ENCODE measurements at places on chromosomes 2 and 18.

GRCh38 chr2:202808754-202809153, 62.8 kb downstream of the ICA1L start:
- DNase-seq, result no peak

DNA sequence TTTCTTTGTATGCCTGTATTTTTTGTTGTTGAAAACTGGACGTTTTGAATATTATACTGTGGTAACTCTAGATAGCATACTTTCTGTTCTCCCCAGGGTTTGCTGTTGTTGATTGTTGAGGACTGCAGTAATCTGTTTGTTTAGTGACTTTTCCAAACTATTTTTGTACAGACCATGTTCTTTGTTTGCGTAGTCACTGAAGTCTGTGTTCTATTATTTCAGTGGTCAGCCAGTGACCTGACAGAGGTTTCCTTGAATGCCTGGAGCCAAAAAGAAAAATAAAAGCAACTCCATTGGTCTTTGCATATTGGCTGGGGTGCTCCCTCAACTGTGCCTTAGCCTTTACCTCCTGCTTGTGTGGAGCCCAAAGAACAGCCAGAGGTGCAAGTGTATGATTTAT, 42.7 kb upstream of the PHLPP1 start:
- no peak for DNase-seq

- DNase-seq, result no peak
Observed at GRCh38 chr18:58235001-58235436, 191.0 kb downstream of the NEDD4L start.

- no peak for DNase-seq
Observed at GRCh38 chr2:85694052-85695025, at the start of gene GNLY. GNLY (plus strand) TSS chr2:85694358; CDS start chr2:85694419, 61 bp downstream.

GRCh38 chr2:6831229-6831628, 34.5 kb downstream of the CMPK2 start:
- DNase-seq, result no peak

DNA sequence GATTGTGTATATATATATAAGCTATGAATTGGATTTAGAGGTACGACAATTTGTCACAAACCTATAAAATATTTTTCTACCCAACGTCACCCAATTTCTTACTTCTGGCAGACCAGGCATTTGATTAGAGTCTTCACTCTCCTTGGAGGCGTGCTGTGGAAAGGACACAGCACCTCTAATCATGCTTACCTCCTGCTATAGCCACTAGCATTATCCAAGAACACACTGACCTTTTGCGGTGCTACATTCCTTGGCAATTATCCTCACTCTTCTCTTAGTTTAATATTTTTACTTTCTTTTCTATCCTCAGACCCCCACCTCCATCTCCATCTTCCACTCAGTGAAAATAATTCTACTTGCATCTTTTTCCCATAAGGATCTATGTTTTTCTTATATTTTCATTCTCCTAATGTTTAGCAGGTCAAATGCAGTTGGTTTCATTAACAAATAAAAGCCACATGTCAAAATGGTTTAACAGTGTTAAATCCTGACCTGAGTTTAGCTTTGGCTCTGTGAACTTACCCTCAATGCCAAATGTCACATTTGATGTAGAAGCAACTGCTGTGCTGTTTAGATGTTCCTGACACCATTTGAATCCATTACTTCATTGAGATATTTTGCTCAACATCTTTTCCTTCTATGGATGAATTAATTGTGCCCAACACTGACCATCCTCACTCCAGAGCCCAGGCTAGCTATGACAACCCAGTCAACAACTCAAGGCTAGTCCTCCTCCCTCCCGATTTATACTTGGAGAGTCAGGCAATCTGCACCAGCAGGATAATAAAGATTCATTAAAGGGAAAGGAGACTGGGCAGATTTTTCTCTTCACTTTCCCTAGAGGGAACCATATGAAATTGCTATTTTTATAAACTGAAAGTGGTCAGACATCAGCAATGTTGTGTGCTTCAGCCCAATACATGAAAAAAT, 240.5 kb downstream of the MREG start:
- no peak for DNase-seq

DNA sequence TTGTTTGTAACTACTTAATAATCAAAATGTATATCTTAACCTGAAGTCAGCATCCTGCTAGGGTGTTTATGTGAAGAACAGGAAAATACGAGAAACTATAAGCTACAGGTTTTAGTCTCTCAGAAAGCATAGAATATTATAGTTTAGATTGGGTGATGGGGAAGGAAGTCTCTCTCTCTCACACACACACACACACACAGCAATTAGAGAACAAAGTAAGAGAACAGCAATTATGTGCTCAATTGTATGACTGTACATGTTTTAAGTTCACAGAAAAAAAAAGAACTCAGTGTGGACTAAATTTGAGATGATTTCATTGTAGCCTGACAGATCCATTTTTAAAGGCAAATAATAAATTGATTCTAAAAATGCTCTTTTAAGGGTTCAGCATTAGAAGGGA, 94.3 kb upstream of the ZNF516 start:
- no peak for DNase-seq

- no peak for DNase-seq
Observed at GRCh38 chr18:47333926-47334635, 82.6 kb upstream of the SKOR2 start.

DNA sequence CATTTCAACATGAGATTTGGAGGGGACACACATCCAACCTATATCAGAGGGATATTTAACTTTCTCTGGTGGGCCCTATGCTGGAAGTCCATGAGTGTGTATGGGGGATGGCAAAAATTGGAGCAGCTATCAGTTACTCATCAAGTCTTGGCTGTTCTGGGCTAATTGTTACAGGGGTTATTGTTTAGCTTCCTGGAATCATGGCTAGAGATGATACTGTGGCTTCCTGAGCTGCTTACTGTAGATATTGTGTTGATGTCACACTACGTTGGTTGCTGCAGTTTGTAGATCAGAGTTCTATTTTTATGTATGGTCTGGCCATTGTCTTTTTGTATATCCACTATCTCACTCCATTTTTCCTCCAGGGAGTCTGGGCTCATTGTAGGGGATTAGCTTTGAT, 20.9 kb upstream of the IL1R2 start:
- no peak for DNase-seq

DNA sequence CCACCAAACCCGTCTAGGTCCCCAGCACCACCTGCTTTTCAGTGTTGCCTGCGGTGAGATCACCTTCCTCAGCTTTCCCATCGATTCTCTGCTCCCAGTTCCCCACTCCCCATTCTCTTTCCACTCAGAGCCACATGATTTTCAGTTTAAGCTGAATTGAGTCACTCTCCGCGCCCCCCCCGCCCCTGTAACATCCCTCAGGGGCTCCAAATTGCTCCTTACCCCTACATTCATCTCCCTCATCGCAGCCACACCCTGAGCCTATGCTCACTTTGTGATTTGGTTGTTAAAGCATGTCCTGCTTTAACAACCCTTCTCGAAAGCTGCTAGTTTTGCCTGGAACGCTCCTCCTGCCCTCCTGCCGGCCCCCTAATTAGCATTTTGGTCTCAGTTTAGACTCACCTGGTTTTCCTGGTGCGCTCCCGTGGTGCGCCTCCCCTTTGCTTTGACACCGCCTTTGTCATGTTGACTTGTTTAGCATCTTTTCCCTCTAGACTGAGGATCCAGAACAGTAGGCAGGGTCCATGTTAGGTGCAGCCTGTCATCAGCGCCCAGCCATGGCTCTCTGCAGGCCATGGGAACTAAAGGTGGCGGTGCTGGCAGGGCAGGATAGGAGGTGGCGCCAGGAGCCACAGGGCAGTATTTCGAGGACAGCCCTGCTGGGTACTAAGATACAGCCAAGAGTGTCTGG, 60.8 kb downstream of the ST3GAL5 start:
- DNase-seq, result no peak

DNA sequence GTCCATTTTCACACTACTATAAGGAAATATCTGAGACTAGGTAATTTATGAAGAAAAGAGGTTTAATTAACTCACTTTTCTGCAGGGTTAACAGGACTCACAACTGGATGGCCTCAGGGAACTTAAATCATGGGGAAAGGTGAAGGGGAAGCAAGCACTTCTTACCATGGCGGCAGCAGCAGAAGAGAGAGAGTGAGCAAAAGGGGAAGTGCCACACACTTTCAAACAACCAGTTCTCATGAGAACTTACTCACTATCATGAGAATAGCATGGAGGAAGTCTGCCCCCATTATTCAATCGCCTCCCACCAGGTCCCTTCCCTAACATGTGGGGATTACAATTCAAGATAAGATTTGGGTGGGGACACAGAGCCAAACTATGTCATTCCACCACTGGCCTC, 55.1 kb upstream of the NETO1 start:
- DNase-seq, result no peak

DNA sequence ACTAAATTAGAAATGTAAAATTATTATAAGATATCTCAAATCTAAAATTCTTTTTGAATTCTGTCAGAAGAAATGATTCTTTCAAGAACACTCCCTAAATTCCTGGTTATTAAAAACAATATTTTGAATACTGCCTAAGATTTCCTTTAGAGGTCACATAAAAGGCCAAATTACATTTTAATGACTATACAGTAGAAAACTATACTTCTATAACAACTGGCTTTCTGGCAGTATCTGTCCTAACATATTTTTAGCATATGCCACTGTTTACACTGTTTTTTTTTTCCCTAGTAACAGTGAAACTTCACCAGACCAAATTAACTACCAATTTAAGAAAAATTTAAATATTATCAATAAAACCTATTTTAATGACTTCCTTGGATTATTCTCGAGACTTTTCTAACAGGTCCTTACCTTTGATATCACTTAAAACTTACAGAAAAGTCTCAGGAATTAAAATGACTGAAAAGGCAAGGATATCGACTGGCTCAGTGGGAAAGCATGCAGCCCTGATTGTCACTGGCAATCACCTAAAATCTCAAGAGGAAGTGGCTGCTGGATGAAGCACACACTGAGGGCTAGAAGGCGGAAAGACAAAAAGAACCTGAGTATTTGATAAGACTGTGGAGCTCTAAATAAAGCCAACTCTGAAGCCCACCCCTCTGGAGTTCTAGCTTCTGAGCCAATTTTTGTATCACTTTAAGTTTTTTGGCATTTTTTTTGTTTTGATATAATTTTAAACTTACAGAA, 59.6 kb downstream of the SPIRE1 start:
- DNase-seq, result no peak

DNA sequence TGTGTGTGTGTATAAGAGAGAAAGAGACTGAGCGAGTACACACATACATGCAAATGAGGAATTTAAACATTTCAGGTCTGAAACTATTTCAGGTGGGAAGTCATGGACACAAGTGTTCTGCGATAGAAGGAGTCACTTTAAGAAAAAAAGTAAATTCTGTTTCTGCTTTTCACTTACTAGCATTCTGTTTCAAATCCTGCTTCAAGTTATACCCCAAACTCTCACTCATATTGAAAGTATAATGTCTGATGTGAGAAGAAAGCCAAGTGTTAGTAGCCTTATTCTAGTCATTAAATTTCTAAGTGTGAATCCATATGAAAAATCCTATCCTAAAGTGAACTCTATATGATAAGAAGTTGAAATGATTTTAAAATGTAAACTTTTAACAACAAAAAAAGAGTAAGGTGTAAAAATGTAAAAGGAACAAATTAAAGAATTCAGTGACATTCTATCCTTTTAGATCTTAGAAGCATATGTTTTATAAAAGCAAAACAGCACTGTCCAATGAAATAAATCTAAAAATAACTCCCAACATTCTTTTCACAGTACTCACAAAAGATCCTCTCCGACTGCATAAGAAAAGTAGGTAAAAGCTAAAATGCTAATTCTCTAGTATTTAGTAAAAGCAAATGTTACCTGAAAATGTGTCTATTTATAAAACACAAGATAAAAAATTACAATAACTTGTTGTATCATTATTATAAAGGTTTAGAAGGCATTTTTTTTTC, 570.6 kb downstream of the ZEB2 start:
- no peak for DNase-seq

GRCh38 chr2:236887531-236887930, 198.2 kb upstream of the COPS8 start:
- no peak for DNase-seq

- DNase-seq, result peak; percentile 27
Observed at GRCh38 chr2:144230448-144231085, 289.4 kb downstream of the ZEB2 start.

DNA sequence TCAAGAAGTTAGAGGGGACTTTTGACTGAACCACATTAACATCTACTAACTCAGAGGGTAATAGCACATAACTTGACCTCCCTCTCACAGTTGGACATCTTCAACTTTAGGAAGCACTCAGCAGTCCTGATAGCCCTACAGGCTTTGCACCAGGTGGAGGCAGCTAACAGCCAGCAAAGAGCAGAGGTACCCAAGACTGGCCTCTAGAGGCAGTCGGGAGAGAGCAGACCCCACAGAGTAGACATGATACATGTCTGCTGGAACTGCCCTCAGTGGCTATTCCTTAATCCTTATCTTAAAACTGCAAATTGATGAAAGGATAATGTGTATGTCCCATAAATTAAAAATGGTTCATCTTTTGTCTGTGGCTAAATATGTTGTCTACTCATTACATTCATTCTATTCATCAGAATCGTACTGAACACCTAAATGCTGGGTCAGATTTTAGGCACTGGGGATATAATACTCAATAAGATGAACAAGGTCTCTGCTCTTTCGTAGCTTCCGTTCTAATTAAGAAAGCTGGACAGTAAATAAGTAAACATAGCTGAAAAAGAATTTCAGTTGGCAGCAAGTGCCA, 49.8 kb downstream of the CAB39 start:
- peak; percentile 55 for DNase-seq

DNA sequence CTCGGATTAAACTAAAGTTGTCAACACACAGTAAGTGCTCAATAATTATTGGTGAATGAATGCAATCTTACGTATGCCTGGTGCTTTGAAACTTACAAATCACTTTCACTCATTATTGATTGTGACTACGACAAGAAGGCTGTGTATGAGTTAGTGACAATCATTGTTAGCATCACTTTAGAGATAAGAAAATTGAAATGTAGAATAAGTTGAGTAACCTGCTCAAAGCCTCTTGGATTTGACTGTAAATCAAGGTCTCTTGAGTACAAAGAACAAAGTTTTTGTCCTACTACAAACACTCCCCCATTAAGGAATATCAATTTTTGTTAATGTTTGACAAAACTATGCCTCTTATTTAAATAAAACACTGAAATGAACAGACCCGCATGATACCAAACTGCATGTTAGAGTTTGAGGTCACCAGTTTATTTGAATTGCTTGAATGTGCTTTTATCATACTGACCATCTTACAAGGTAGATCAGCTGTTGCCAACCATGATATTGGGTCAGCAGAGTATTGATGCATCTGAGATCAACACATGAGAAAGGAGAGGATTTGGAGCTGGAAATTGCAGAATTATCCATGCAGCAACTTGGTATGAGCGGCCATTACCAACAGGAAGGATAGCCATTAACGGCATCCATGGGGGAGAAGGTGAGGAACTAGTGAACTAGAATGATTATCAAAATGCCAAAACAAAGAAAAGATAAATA, 142.1 kb downstream of the IRS1 start:
- no peak for DNase-seq

- DNase-seq, result no peak
Observed at GRCh38 chr2:23789012-23789411, 137.9 kb downstream of the ATAD2B start.
